ENCODE measurements at places on chromosomes 6 and 20.

DNA sequence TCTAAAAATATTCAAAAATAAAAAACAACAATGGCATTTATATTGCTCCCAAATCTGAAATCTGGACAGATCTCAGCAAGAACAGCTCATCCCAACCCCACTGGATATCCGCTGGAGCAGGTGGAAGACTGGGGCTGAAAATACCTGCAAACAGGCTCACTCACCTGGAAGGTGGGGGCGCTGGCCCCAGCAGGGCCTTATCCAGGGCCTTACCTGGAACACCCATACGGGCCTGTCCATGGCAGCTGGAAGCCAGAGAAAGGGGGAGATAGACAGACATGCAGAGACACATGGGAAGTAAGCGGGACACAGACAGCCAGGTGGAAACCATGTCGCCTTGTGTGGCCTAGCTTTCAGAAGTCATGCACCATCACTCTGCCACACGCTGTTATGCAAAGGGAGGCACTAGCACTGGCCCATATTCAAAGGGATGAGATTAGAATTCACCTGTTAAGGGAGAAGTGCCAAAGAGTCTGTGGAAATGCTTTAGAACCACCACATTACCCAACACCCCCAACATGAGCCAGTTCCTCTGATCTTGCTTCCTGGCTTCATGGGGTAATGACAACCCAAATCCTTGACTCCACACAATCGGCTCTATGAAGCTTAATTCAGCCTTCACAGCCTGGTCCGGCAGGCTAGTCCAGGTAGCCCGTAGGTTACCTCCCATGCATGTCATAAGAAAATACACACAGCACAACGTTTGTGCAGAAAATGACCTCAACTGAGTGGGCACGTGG lies 99.0 kb upstream of the CDYL start:
- DNase-seq = no peak

DNA sequence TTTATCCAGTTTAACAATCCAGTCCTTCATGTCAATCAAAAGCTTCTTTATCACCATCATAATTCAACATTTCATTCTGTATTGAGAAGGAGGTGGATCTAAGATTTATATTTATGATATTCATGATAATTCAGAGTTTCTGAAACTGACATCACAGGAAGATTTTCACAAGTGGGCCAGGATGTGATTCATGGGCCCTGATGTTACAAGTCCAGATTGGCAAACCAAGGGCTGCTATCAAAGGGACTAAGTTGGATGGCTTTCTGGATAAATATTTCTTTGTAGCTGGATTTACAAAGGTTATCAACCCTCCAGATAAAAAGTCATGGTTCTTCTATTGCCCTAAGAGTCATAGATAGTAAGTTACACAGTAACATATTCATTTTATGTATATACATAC lies 866.5 kb downstream of the KIF16B start:
- DNase-seq = no peak

GRCh38 chr20:12262747-12263146 lies 345.1 kb downstream of the BTBD3 start:
- no peak for DNase-seq

GRCh38 chr6:146892613-146893401 lies 294.0 kb downstream of the ADGB start:
- DNase-seq = no peak

DNA sequence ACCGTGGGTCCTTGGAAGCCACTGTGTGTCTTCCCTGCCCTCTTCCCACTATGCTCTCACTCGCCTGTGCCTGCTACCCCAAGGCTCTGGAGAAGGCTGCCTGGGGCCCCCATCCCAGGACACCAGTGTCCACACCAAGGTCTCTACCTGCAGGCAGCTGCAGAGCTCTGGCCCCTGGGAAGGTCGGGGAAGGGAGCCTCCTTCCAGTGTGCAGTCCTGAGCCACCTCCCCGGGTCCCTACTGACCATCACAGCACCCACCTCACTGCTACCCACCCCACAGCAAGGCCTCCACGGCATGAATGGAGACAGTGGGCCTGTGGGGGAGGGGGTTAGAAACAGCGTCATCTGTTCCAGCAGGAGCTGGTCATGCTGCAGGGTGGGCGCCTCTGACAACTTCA lies 35.6 kb downstream of the RBM38 start:
- no peak for DNase-seq

DNA sequence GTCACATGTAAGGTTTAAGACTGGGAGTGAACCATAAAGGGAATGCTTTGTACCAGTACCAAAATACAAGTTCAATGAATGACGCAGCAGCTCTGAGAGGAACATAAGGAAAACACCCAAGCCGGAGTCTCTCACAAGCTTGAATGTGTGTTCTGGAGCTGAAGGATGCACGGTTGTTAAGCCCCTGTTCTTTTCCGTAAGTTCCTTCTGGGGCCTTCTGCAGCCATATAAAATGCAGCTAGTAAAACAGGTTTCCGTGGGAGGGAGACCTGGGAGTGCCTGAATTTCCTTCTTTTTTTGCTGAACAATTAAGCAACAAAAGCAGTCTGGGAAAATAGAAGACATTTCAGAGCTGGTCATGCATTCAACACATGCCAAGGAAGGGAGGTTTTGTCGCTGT lies 73.2 kb upstream of the JAG1 start:
- DNase-seq = no peak

GRCh38 chr6:72683797-72684196 lies 61.9 kb downstream of the KCNQ5 start:
- no peak for DNase-seq

DNA sequence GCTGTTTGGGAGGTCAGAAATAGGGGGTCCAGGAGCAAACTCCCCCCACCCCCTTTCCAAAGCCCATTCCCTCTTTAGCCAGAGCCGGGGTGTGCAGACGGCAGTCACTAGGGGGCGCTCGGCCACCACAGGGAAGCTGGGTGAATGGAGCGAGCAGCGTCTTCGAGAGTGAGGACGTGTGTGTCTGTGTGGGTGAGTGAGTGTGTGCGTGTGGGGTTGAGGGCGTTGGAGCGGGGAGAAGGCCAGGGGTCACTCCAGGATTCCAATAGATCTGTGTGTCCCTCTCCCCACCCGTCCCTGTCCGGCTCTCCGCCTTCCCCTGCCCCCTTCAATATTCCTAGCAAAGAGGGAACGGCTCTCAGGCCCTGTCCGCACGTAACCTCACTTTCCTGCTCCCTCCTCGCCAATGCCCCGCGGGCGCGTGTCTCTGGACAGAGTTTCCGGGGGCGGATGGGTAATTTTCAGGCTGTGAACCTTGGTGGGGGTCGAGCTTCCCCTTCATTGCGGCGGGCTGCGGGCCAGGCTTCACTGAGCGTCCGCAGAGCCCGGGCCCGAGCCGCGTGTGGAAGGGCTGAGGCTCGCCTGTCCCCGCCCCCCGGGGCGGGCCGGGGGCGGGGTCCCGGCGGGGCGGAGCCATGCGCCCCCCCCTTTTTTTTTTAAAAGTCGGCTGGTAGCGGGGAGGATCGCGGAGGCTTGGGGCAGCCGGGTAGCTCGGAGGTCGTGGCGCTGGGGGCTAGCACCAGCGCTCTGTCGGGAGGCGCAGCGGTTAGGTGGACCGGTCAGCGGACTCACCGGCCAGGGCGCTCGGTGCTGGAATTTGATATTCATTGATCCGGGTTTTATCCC lies at the start of gene VEGFA:
VEGFA (plus strand) TSS at position 686 of the 846 bp plus-strand sequence.
- peak; percentile 96 for DNase-seq

DNA sequence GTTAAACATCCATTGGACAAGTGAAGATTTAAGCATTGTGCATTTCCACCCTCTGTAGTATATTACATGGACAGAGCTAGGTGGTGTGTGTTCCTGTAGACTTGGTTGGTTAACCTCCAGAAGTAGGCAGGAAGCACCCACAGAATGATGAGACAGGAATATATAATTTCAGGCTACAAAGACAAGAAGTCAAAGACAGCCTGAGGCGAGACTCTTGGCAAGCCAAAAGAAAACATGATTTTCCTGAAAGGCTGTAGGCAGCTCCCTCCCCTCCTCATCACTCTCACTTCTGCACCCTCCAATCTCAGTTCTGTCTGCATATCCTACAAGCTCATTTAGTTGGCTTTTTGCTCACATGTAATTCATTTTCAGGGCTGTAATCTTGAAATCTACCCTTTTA lies 110.0 kb upstream of the SLC35B3 start:
- DNase-seq = no peak

Measured in suprapubic skin (tissue), 4 donors.